ENCODE measurements at places on chromosomes 16 and 17. TPM values are rescaled to one million over a fixed set of nuclear protein-coding genes. Genes with fewer than 3 reads are reported as not detected.

The DOC2B gene
- total RNA-seq: 0.15 TPM

The KRTAP1-1 gene
- total RNA-seq: not detected

The SPATA22 gene
- not detected for total RNA-seq

The TACO1 gene
- 40.0 TPM for total RNA-seq

The FBXO39 gene
- total RNA-seq: not detected

GRCh38 chr17:16282522-16282921 lies 65.5 kb downstream of the PIGL start:
- no peak for DNase-seq
